ENCODE measurements at places on chromosomes 7 and 10. TPM values are rescaled to one million over a fixed set of nuclear protein-coding genes. Genes with fewer than 3 reads are reported as not detected.
A peak's percentile ranks its signal among the peaks of the same experiment; 100 is the strongest.

DNA sequence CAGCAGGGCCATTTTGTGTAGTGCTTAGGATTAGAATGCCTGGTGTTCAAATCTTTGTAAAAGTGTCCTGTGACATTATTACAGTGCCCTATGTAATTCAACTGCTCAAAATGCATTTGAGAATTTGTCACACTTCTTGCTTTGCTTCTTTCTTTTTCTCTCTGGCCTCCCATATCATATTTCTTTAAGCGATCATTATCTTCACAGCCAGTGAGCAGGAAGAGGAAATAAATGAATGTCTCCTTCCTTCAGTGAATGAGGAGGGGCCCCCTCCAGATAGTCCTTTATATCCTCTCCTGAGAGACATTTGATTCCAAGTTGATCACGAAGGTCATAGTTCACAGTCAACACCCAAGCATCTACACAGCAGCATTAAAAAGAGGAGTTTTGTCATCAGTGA lies 425.1 kb upstream of the NPVF start:
- ATAC-seq: no peak

DNA sequence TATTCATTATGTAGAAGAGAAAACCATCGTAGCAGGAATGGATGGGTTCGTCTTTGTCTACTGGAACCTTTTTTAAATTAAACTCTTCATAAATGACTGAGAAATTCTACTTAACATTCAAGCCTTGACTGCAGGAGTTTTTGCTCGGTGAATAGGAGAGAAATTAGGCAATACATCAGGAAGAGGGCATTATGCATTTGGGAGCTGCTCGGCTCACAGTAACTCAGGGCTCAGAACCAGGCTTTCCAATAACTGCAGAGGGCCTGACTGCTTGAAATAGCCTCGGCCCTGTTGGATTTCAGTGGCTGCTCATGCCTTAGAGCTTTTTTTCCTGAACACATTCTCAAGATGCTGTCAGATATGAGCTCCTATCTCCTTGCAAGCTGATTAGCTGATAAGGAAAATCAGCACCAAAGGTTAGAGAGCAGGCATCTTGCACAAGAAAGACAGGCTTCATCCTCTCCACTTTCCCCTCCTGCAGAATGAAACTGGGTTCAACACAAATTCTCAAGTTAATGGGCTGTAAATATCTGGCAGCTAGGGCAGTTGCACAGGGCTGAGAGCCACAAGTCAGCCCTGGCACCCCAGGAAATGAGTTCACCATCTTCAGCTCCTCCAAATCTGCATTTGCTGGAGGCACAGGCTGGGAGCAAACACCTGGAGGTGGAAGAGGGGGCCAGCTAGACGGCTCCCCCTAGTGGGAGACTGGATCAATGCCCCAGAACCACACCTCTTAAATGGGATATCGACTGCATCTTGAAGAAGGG lies 24.3 kb downstream of the TECTB start:
- ATAC-seq: peak; percentile 92

DNA sequence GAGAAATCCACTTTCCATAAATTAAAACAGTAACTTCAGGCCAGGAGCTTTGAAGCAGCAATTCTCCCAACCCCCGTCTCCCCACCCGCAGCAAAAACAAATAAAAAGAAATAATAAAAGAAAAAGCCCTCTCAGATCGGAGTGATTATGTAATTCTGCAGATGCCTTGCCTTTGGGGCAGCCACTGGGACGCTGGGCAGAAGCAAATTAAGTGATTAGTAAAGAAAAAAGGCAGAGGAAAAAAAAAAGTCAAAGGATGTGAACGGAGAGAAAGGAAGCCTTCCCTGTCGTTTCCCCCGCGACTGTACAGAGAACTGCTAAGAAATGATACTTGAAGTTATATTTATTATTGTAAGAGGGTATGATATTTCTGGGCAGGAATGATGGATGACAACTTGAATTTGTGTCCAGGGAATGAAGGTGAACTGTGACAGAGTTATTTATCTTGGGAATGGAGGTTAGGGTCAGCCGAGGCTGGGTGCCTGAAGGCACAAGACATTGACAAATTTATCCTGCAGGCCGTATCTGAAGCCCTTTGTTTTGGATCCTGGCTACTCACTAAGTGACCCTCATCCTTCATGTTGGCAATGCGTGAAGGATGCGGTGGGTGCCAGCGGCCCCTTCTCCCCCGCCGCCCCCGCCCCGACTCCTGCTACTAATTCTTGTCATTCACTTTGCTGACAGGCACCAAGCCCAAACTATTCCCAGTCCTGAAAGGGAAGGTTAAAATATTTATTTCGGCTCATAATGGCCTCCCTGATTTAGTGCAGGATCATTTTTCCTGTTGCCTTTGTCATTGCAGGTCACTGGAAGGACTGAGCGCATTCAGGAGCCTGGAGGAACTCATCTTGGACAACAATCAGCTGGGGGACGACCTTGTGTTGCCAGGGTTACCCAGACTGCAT lies 604.0 kb downstream of the LRMDA start:
- ATAC-seq: no peak

DNA sequence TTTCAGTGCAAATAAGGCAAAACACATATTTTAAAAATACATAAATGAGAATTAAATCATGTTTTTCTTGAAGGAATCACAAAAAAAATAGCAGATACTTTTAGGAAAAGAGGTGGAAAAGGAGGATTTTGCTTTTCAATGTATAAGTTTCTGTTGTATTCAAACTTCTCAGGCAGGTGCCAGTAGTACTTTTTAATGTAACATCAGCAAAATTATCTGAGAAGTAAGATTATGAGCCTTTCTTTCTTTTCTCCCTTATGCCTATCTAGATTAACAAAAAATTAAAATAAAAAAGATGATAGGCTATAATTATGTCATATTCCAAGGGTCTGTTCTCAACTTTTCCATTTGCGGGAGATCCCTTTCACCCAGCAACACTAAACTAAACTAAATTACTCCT lies 2.6 kb downstream of the DRGX start:
- no peak for ATAC-seq

GRCh38 chr7:79615871-79616640 lies 162.6 kb upstream of the MAGI2 start:
- no peak for ATAC-seq

DNA sequence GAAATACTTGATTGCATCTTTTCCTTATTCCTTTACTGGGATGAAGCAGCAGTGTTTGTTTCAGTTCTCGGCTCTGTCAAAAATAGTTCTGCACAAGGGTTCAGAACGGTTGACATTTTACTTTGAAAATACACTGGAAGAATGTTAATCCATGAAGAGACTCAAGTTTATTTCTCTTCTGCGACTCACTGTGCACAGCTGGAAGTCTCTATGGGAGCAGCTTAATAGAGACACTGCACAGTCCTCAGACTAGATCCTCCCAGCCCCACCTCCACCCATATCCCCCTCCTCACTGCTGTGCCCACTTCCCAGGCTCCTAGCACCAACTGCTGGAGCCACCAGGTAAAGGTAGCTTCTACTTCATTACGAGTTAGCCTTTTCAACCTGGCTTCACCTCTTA lies 517.8 kb downstream of the GRID1 start:
- no peak for ATAC-seq

- no peak for ATAC-seq
Measured at GRCh38 chr10:62803724-62804355, 680 bp upstream of the ADO start.

DNA sequence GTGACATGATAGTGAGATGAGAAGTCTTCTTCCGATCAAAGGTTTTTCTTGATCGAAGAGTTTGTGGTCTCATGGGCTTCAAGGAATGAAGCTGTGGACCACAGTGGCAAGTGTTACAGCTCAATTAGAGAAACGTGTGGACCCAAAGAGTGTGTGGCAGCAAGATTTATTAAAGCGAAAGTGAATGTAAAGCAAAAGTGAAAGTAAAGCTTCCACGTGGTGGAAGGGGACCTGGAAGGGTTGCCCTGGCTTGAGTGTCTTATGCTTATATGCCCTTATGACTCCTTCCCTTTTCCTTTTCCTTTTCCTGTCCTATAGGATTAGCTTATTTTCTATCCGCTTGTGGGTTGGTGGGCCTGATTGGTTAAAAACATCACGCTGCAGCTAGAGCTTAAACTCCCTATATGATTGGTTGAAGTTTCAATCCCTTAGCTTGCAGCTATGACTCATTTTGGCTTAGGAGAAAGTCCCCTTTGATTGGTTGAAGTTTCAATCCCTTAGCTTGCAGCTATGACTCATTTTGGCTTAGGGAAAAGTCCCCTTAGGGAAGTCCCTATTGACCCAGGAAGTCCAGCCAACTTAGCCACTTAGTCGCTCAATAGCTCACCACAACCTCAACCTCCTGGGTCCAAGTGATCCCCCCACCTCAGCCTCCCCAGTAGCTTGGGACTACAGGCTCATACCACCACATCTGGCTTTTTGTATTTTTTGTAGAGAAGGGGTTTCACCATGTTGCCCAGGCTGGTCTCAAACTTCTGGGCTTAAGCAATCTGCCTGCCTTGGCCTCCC lies 34.7 kb downstream of the MRPS24 start:
- ATAC-seq: peak; percentile 12

HOGA1 gene
- 1.4 TPM for total RNA-seq
